8988T (cell line): ENCODE measurements at places on chromosomes 5 and 9.

DNA sequence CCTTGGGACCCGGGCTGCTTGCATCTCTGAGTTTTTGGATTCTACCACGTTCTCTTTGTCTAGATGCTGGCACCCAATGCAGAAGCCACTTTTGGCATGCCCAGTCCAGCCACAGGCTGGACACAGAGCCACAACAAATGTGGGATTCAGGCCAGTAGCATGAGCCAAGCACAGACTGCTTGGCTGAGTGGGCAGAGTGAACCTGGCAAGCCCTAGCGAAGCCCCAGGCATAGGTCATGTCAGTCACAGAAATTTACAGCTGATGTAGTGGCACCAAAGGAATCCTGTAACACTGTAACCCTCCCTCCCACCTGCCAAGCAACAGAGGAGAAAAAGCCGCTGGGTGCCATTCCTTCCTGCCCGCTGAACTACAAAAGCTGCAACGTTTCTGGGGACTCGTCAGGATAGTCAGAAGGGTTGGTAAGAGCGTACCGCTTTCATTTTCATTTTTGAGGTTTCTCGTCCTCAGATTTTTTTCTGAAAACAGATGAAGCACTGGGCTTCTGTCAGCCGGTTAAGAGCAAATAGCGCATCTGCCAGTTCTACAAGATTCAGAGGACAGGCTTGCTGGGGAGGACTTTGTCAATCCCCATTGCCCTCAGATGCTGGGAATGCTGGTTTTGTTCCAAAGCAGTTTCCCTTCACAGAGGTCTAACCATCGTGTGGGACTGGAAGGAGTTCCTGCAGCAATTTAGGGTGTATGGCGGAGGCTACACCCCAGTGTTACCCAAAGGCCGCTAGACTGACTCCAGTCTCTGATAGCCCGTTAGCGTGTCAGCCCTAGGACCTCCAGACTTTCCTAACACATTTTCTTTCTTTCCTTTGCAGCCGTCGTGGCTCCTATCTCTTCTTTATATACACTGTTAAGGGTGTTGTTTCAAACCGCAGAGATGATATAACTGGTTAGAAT is 399.0 kb downstream of the HTR1A start:
- no peak for DNase-seq

DNA sequence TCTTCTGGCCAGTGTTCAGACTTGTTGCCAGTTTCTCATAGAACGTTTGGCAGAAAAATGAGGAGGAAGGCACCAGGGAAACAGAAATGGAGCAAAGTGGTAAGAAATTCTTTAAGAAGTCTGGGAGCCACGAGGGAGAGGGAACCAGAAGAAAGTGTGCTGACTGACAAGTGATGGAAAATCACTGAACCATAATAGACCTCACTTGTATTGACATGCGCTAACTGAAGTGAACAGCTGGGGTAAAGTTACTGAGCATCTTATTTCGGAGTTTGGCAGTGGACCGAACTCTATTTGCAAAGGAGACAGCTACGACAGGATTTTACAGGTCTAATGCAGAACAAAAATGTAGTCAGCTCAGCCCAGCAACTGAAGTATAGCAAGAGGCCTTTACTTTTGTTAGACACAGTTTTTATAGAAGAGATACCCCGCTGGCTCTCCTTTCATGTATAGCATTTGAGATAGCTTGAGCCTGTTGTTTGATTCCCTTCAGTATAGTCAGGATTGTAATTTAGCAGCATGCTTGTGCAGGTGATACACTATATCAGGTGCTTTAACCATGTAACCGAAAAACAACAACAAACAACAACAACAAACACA is 53.6 kb downstream of the HMHB1 start:
- DNase-seq = no peak

GRCh38 chr5:125868036-125868435 is 555.2 kb upstream of the GRAMD2B start:
- DNase-seq = no peak

DNA sequence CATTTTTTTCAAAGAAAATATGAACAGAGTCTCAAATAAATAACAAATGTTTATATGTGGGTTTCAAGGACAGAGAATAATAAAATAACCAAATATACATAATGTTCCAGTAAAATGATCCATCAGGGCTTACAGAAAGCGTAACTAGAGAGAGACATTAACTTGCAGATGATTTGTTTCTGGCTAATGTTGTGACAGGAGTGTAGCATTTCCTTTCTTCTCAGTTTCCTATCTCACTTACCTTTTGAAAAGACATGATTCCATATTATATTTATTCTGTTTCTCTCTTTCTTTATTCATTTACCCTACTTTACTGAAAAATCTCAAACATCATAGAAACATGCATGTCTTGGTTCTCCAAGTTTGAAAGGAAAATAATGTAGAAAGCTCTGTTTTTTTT is 451.3 kb upstream of the CDH9 start:
- no peak for DNase-seq

DNA sequence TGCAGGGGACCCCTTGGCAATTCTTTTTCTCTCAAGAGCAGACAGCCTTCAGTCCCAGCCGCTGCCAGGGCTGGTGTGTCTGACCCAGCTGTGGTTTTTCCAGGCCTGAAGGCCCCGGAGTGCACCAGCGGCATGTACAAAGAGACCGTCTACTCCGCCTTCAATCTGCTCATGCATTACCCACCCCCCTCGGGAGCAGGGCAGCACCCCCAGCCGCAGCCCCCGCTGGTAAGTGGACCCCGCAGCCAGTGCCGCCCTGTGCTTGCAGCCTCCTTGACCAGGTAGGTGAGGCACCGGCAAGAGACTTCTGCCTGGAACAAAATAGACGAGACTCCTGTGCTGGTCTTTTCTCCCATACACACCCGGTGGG is 1.3 kb downstream of the TCF7 start:
- peak; percentile 58 for DNase-seq

DNA sequence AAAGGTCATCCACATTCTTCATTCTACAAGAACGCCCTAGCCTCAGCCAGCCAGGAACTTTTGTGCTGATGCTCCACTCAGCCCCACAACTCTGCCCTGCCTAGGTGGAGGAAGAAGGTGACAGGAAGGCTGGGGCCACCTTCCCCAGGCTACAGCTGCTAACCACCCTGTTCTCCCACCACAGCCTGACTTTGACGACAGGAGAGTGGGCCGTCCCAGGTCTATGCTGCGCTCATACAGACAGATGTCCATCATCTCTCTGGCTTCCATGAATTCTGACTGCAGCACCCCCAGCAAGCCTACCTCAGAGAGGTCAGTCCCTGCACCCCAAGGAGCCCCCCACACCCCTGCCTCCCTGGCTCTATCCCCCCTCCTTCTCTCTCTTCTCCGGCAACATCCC is 28.2 kb upstream of the FOXI1 start:
- no peak for DNase-seq

GRCh38 chr9:86926145-86926544 is 21.2 kb downstream of the GAS1 start:
- no peak for DNase-seq

- DNase-seq = no peak
These were observed 41.3 kb upstream of the HSPA9 start for GRCh38 chr5:138616508-138616907.

DNA sequence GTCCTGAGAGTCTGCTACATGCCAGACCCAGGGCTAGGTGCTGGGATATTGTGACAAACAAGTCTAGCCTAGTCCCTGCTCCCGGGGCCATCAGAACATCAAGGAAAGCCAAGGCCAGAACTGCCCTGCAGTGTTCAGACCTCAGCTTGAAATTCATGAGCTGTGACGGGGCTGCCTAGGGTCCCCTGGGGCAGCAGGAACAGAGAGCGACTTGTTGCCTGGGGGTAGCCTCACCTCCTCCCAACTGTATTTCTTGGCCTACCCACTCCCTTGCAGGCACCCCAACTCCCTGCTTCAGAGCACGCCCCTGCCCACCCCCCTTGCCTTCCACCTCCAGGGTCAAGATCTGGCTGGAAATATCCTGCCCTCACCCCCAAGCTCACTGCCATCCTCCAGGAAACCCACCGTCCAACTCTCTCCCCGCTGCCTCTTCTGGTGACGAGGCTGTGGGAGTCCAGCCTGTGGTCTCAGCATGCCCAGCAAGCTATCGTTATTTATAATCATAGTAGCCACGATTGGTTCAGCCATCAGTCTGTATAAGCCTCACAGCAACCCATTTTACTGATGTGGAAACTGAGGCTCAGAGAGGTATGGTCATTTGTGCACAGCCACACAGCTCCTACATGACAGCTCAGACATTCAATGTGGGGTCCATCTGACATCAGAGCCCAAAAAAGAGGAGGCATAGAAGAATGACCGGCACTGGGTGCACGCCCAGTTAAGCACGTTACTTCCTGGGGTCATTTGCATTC is 10.7 kb downstream of the DNM1 start:
- no peak for DNase-seq

GRCh38 chr5:169561893-169562292 is 21.7 kb upstream of the SPDL1 start:
- no peak for DNase-seq

- DNase-seq = peak; percentile 75
These were observed 1.7 kb upstream of the PTGDS start for GRCh38 chr9:136975644-136976043.

DNA sequence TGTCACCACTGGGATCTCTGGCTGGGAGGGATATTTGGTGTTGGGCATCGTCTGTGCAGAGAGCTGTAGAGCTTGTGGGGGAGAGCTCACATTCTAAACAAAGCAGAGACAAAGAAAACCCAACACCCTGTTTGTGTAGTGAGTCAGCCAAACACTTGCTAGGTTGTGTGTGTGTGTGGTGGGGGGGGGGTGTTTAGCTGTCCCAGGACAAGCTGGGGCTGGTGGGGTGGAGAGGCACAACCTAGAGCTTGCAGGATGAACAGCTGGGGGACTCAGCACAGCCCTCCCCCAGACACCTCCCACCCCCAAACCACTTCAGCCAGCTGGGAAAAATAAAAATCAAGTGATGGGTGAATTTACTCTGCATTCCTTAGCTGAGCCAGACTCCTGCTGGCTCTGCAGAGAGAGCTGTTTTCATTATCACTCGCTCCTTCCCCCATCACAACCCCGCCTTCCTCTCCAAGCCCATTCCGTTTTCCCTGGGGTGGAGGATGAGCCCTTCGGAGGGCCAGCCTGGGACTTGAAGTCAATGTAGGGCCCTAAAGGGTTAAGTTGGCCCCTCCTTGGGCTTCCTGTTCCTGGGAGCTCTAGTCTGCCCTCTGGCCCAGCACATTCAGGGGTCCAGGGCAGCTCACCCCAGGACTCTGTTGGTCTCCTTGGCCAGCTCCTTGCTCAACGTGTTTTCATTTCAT is 2.6 kb downstream of the OLFML2A start:
- no peak for DNase-seq

GRCh38 chr5:45772402-45772801 is 76.2 kb upstream of the HCN1 start:
- DNase-seq = no peak

DNA sequence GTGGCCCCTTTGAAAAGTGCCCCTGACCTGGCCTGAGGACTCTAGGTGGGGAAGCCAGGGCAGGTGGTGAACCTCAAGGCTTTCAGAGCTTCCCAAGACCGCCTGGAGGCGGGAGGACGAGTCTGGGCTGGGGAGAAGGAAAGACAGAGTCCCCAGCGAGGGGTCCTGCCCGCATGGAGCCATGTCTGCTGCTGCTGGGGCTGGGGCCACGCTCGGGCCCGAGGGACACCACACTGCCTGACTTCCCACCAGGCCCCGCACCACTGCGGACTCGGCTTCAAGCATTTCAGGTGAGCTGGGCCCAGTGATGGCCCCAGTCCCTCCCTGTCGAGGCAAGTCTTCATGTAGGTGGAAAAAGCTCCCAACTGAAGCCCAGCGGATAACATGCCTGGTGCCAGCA is 62.1 kb upstream of the SARDH start:
- no peak for DNase-seq
